ENCODE measurements at places on chromosomes 11 and 22.
A peak's percentile ranks its signal among the peaks of the same experiment; 100 is the strongest.

- DNase-seq: no peak
These were observed 2.4 kb downstream of the BSX start for GRCh38 chr11:122979103-122979814.

- no peak for DNase-seq
These were observed 2.1 kb upstream of the MADD start for GRCh38 chr11:47267876-47268275.

DNA sequence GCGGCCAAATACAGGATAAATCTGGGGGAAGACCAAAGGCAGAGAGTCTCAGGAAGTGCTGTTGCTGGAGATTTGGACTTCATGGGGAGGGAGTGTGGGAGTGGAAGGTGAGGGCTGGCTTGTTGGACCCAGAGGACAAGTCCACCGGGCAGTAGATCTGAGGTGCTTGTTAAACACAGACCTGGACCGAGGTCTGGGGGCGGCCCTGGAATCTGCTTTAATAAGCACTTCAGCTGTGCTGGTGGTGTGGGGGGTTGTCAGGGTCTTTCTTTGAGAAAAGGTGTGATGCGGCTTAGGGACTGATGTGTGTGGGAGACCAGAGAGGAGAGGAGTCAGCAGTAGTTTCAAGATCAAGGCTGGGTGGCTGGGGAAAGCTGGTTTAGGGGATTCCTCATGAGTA lies 4.4 kb downstream of the TRMU start:
- DNase-seq: no peak

DNA sequence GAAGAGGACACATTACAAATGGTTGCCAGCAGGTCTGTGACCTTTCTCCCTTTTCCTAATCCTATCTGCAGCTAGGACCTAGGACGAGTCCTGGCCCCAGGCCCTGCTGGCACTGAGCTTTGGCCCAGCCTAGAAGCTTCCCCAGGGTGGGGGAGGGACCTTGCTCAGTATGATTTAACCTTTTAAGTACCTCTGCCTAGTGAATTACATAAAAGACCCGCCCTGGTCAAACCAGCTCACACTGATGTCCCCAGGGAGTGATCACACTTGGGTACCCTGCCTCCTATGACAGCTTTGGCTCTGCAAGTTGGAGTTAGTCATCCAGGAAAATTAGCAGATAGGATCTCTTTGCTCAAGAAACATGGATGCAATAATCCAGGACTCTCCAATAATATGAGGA lies 21.9 kb downstream of the ASCC2 start:
- no peak for DNase-seq

DNA sequence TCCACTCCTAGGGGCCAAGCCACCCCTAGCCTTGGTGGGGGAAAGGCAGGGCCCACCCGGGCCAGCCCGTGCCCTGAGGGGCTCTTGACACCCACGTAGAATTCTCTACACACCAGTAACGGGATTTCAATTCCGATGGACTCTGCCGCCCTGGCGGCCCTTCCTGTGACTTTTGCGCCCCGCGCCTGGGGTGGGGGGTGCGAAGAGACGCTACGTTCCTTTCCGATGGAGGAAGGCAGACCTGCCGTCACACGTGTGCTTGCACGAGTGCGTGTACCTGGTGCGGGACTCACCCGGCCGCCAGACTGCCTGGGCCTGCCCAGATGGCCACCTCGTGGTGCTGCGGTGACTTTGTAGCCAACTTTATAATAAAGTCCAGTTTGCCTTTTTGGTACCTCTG lies 5.5 kb downstream of the NPAS4 start:
- no peak for DNase-seq

DNA sequence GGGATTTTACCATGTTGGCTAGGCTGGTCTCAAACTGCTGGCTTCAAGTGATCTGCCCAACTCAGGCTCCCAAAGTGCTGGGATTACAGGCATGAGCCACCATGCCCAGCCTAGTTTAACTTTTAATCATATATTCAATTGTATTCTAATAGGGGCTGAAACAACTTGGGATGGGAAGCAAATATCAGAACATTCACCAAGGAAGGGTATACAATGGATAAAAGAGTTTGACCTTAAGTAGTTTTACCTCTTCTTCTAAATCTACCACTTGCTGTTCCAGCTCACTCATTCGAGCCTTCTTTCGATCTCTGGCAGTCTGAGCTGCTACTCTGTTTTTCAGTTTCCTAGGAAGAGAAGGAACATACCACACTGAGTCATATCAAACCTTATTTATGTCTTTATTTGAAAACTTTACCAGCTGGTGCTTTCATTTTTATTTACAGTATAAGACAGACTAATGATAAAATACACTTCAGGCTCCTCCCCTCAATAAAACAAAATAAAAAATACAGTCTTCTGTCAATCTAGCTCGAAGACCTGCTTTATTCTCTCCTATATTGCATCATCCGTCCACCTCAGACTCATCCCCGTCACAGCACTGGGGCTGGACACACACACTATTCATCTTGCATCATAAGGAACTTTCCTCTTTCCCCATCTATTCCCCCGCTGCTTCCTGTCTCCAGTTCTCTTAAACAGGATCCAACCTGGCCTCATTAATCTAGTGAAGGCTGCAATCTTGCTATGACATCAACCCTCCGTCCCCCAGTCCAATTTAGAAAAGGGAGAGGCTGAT lies 1.4 kb downstream of the XBP1 start:
- no peak for DNase-seq

- DNase-seq: no peak
These were observed 94.1 kb upstream of the NECTIN1 start for GRCh38 chr11:119823077-119823476.

GRCh38 chr22:44816141-44816540 lies 63.8 kb downstream of the ARHGAP8 start:
- DNase-seq: no peak

DNA sequence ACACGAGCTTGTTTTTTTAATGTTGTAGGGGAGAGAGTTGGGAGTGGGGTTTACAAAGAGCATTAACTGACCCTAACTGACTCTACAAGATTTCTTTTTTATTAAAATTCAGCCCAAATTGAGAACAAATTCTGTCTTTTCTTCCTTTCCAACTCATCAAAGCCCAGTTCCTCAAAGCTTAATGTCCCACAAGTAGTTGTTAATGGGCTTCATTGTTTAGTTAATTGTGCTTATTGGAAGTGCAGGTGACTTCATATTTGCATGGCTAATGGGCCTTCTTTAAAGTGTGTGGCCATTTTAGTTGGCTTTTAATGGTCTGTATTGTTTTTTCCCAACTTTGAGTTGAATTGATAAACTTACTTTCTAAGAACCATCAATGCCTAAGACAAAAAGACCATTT lies 39.8 kb downstream of the MPPED2 start:
- DNase-seq: no peak

DNA sequence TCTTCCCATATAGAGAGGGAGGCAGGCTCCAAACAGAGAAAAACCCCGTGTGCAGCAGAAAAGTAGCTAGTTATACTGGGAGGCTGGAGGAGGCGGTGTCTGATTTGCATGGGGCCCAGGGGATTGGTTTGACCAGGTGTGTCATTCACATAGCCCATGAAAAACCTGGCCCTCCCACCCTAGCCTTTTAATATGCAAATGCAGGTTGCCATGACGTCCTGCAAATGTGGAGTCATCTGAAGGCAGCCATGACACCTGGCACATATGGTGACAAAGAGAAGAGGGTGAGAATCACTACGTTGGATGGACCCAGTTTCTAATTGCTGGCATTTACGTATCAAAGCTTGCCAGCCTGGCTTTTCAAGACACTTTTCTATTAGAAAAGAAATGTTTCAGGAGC lies 57.8 kb downstream of the FAM181B start:
- no peak for DNase-seq

- no peak for DNase-seq
These were observed 276.8 kb upstream of the SESN3 start for GRCh38 chr11:95507794-95508193.

- no peak for DNase-seq
These were observed 401.6 kb downstream of the BRD1 start for GRCh38 chr22:49426098-49426497.

DNA sequence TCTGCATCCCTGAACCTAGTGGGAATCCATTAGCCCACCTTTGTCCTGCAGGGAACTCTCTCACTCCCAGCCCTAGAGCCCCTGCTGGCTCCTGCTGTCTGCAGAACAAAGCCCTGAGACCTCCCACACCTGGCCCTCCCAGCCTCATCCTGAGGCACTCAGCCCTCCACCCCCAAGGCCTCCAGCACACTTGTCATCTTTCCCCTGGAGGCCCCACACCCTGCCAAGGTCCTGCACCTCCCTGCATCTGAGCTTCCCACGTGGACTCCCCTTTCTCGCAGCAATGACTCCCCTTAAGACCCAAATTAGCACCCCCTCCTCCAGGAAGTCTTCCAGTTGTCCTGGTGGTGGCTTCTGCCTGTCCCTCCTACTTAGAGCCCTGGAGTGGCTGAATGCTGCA lies 42.3 kb upstream of the LINC01488 start:
- DNase-seq: no peak

GRCh38 chr11:116110802-116111201 lies 606.6 kb upstream of the CADM1 start:
- DNase-seq: no peak

- no peak for DNase-seq
These were observed 42.7 kb downstream of the SLC1A2 start for GRCh38 chr11:35376613-35377012.

- DNase-seq: no peak
These were observed 118.6 kb upstream of the GUCY1A2 start for GRCh38 chr11:107136892-107137291.

GRCh38 chr22:42955087-42955635 lies 59.8 kb downstream of the PACSIN2 start:
- no peak for DNase-seq

GRCh38 chr11:66902486-66903177 lies 45.8 kb downstream of the LRFN4 start:
- DNase-seq: no peak

- no peak for DNase-seq
These were observed 238.4 kb downstream of the TBC1D22A start for GRCh38 chr22:47000888-47001287.

DNA sequence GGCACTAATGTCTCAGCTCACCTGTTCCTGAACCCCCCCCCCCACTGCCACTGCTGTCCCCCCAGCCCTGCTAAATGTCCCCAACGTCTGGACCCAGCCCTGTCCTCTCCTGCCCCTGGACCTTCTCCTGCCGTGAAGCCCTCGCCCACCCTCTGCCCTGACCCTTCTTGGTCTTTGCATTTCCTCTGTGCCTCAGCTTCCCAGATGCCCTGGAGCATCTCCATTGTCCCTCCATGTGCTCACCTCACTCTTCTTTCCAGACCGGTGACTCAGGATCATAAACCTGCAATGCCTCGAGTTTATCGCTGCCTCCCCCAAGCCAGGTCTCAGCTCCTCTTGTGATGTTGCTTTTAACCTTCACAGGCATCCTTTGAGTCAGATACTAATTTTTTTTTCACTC lies 416.4 kb downstream of the BRD1 start:
- no peak for DNase-seq

DNA sequence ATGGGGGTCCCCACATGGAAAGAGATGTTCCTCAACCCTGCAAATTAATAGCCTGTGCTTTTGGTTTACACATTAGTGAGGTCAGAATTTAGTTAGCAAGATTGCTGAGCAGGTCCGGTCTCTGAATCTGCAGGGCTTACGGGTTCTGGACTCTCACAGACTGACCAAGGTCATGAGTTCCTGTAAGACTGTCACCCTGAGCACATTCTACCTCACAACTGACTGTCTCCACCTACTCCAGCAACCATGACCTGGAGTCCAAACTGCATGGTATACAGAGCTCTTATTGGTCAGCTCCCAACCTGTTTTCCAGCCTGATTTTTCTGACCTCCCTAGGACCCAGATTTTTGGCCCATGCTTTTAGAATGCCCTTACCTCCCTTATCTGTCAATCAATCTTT lies 28.2 kb downstream of the DKK3 start:
- DNase-seq: no peak

- DNase-seq: no peak
These were observed 59.7 kb upstream of the CHST1 start for GRCh38 chr11:45725121-45725520.

GRCh38 chr11:126319374-126319740 lies 15.5 kb downstream of the DCPS start:
- no peak for DNase-seq

- no peak for DNase-seq
These were observed 25.0 kb downstream of the KRTAP5-5 start for GRCh38 chr11:1654388-1655167.

DNA sequence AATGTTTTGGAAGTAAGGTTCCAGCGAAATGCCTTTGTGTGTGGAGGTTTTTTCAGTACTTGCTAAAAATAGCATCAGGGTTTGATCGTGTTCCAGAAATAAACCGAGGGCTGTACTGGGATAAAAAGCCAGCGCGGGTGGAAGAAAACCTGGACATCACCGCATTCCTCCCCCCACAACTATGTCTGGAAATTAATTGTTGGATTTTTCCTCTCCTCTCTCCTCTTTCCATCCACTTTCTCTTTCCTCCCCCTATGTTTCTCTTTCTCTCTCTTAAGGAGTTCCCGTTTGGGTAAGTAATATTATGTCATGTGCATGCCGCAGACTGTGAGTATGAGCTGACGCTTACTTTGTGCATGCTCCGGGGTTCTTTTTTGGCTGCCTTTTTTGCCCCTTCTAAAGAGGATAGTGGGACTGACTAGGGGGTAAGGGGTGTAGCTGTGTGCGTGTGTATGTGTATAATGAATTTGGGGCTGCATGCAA lies 104.2 kb upstream of the HSD17B12 start:
- DNase-seq: no peak

DNA sequence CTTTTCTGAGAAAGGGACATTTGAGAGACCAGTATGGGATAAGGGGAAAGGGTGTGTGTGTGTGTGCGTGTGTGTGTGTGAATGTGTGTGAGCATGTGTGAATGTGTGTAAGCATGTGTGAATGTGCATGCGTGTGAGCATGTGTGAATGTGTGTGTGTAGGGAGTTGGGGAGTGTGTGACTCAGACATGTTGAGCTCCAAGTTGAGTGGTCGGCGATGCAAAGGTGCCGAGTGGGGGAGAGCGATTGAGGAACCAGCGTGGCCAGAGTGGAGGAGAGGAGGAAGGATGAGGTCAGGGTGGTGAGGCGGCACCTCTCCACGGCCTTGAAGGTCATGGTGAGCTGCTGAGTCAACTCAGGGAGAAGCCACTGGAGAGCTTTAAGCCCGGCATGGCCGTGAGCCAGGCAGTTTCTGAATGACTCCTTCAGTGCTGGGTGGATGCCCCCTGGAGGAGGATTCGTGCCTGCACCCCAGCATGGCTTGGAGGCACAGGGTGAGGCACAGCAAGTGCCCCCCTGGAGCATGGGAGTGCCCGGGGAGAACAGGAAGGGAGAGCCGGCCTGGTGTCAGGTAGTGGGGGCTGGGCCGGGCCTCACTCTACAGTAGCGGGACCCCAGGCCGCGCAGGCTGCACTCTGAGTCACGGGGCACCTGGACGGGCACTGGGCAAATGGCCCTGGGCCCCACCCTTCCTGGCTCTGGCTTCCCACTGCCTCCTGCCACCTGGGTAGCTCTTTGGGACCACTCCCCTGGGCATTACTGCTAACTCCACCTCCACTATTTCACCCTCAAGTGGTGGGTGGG lies 8.2 kb upstream of the CCDC88B start:
- DNase-seq: peak; percentile 55

DNA sequence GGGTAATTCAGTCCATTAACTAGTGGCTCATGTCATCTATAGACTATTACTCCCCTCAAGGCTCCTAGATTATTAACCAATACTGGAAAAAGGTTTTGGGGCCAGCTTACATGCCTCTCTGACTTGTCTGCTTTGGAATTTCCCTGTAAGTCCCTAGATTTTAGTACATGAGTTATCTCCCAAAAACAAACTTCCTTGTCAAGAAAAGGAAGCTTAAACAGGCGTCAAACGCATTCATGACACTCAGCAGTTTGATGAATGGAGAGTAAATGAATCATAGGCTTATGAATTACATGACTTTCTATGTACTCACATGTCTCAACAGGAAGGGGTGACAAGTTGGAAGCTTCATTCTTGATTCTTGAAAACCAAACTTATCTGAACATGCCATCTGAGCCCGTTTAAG lies 70.8 kb downstream of the BLID start:
- no peak for DNase-seq
